NCI-H1092 (cell line): ENCODE measurements at places on chromosomes 3 and 15.
A peak's percentile ranks its signal among the peaks of the same experiment; 100 is the strongest.

- DNase-seq: no peak
Observed at GRCh38 chr3:170490828-170491560, 72.3 kb downstream of the CLDN11 start.

DNA sequence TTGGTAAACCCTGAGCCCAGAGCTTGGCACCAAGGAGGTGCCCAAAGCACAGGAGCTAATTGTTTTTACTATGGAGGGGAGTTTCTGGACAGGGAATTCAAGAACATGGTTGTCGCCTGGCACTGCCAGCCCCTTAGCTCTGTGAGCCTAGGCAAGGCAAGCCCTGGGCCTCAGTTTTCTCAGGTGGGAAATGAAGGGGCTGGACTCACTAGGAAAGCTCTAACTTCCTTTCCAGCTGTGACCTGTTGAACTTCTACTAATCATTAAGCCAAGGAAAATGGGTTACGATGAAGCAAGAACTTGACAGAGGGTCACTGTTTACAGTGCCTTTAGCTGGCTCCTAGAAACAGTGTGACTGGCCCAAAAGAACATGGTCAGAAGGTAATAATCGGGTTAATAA lies 277.2 kb downstream of the SHQ1 start:
- no peak for DNase-seq

DNA sequence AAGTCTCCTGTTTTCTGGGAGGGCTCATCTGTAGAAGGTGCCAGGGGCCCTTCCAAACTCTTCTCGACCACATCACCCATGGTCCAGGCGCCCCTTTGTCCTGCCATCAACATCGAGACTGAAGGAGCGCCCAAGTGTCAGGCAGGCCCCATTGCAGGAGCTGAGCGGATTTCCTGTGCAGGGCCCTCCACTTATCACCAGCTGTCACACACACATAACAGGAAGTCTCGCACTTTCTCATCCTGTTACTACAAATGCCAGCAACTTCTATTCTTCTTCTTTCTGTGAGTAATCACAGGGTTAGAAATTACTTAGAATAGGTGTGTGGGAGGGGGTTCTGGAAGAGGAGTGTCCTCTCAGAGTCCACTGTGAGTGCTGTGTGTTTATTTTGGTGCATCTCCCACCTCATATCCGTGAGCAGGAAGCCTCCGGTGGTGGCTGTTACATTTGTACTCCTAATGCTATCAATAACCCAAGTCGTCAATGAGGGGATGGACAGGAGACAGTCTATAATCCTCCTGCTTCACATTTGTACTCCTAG lies at the start of gene KLHL6:
Gene KLHL6 (minus strand): TSS at position 166 of the 541 bp plus-strand sequence. CDS start 53 bp downstream, at position 113.
- DNase-seq: no peak

DNA sequence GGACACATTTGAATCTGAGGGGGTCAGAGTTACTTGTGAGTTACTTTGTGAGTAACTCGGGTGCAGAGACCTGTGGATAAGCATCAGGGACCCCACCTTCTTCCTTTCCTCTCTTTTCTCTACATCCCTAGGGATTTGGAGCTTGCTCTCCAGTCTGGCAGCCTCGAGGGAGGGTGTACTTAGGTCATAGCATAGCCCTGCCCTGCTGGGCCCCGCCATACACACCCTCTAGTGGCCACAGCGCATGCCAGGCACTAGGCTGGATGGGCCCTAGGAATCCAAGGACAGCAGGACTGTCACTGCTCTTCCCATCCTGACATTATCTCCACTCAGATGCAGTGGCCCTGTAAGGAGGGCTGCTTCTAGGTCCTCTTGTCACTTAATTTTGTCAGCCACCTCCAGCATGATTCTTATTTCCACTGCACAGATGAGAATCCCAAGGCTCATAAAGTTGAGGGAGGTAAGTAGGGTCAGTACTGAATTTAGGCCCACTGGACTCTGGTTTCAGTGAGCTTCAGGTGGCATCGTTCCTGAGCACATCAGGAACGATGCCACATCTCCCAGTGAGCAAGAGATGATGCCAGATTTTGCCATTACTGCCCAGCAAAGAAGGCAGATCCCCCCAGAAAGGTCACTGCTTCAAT lies 3.6 kb upstream of the SMAD6 start:
- DNase-seq: peak; percentile 5

- DNase-seq: no peak
Observed at GRCh38 chr3:157248590-157249422, 88.9 kb upstream of the CCNL1 start.

DNA sequence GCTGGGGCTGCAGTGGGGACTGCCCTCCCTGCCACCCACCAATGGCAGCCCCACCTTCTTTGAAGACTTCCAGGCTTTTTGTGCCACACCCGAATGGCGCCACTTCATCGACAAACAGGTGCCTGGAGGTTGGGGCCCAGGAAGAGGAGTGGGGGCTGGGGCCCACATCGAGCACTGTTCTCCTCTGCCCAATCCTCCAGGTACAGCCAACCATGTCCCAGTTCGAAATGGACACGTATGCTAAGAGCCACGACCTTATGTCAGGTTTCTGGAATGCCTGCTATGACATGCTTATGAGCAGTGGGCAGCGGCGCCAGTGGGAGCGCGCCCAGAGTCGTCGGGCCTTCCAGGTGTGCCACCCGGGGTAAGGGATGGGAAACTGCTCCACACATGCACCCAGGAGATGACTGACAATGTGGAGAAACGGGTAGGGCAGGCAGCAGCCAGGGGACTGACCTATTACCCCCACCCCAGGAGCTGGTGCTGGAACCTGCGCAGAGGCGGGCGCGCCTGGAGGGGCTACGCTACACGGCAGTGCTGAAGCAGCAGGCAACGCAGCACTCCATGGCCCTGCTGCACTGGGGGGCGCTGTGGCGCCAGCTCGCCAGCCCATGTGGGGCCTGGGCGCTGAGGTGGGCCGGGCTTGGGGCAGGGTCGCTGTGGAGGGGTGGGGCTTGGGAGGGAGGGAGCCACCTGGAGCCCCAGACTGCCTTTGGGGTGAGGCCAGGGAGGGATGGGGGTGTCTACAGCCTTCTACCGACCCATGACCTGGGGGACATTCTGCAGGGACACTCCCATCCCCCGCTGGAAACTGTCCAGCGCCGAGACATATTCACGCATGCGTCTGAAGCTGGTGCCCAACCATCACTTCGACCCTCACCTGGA lies 22.9 kb downstream of the NBEAL2 start:
- no peak for DNase-seq

DNA sequence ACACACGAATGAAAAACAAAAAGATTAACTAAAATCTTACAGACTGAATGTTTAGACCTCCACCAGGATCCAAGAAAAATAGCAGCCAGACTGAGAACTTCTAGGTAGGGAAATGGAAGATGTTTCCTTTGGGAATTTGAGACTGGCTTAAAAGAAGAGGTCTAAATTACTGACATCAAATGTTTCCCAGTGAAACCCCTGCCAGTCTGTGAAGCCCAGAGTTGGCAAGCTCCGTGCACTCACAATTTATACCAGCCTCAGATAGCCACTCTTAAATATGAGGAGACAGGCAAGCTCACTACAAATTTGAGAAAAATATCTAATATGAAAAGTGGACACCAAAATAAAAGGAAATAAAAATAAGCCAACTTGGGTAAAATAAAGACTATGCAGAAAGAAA lies 700.5 kb upstream of the ZNF385D start:
- DNase-seq: no peak

DNA sequence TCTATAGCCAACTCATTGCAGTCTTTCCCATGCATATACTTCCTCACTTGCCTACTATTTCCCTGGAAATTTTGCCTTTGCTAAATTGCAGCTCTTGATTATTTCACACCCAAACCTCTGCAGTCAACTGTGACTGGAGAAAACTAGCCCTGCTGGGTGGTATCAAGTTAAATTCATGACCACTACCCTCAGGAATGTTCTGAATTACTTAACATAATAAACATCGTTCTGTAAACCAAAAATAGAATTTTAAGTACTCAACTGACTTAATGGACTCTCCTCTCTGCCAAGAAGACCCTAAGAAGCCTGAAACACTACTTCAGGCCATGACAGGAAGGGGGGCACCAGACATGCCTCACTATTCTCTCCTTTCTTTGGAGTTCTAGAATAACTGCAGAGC lies 1278.0 kb upstream of the GBE1 start:
- DNase-seq: no peak

DNA sequence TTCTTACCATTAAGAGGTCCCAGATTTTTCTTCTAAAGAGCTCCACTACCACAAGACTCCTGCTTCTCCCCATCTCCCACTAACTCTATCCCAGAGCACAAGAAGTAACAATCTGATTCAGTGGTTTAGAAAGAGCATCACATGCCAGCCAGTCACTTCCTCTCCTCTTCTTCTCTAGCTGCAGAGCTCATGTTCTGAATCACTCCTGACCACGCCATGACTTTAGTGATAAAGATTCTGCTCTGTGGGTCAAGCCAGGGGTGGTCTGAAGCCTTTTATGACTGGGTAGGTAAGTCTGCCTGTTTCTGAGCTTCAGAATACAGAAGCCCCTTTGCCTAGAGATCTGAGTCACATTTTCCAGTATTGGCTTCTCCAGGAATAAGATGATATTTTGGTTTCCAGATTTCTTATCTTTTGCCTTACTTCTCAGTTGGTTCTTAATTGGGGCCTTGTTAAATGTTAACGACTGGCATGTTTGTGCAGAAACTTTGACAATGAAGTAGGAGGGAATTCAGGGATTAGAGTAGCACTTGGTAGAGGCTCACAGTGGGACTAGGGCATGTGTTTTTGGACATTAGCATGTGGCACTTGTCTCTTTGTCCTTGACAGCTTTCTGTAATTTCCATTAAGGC lies 27.6 kb upstream of the ADAMTSL3 start:
- DNase-seq: no peak

- DNase-seq: no peak
Observed at GRCh38 chr15:62962101-62962995, 80.2 kb upstream of the TPM1 start.

DNA sequence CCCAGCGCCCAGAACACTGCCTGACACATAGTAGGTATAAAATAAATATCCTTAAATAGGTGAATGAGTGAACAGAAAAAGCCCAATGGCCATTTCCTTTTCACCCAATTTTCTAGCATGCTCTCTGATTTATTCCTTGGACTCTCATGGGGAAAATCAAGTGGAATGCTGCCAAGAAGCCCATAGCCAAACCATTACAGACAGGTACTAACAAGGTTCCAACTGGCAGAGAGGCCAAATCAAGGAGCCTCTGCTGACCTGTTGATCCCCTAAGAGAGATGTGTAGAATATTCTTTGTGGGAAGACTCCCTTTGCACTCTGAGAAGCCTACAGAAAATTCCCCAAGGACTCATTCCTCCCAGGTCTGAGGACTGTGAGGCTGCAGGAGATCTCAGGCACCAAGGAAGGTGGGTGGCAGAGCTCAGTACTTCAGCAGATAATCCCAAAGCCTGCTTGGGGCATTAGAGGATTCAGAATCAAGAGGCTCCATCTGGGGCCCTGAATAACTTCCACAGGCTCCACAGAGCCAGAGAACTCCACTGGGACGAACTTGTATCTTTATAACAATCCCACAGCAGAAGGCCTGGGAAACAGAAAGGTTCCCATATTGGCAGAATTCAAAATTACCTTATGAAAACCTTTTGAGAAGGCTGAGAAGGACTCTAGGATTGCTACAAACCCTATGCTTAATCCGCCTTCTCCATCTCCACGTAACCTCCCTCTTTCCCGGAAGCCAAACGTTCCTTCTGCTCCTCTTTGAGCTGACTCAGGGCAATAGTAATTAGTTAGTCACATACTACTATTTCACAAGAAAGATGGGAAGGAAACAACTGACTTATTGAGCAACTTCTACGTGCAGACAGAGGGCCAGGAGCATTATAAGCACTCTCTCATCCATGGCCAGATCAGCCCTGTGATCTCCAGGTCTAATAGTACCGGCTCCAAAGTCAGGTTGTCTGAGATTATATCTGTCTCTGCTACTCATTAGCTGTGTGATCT lies 34.5 kb downstream of the PRICKLE2 start:
- DNase-seq: no peak
